ENCODE measurements at places on chromosomes 11 and 22.

DNA sequence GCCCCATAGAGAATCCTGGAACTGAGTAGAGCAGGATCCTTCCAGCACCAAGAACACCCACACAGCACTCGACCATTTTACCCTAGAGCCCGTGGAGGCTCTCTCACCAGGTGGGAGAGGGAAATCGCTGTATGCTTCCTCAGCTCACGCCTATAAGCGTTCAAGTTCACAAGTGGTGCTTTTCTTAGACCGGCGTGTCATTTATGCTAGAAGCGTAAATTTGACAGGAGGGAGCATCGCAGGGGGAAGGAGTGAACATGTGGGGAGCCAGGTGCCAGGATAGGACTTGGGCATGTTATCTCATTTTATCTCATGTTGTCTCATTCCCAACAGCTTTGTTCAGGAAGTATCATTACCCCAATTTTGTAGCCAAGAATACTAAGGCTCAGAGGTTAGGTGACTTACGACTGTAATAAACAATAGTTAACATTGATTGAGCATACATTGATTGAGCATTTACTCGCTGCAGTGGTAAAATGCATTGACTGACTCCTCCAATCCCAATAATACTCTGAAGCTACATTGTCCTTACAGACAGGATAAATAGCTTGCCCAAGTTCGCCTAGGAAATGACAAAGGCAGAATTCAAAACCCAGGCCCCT, 19.1 kb upstream of the TP53I11 start:
- DNase-seq = no peak

- DNase-seq = no peak
Observed at GRCh38 chr22:40345815-40346184, 500 bp upstream of the ADSL start.

DNA sequence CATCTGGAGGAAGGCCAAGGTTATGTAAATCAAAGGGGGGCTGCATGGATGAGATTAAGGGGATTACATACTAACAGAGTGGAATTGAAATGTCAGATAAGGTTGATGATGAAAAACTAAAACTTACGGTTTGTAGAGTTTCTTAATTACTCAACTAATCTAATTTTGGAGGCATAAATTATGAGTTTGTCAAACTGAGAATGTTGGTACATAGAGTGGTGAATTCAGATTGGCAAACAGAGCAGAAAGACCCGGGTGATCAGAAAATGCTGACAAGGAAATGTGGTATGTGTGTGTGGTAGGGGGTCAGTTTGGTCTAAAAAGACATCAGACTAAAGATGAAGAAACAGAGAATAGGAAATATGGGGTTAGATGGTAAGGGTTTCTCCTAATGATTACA, 11.0 kb downstream of the MS4A6E start:
- DNase-seq = no peak

DNA sequence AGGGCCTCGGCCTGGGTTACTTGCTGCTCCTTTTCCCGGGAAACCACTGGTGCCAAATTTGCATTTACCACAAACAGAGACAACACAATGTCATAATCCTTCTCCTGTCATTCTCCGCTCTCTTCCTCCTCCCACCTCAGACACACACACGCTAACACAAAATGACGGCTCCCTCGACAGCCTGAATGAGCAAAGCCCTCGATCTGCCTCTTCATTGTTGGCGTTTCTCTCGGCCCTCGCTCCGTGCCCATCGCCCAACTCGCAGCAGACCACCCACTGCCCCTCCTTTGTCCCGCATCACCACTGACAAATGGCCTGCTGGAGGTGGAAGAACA, 12.5 kb upstream of the TCF20 start:
- no peak for DNase-seq

- no peak for DNase-seq
Observed at GRCh38 chr11:62048100-62048499, 75.7 kb upstream of the INCENP start.

- no peak for DNase-seq
Observed at GRCh38 chr11:43738600-43739409, 58.3 kb downstream of the HSD17B12 start.

GRCh38 chr11:4059424-4059823, 35.2 kb upstream of the RRM1 start:
- DNase-seq = no peak

GRCh38 chr11:43542750-43543712, 137.5 kb upstream of the HSD17B12 start:
- DNase-seq = no peak

DNA sequence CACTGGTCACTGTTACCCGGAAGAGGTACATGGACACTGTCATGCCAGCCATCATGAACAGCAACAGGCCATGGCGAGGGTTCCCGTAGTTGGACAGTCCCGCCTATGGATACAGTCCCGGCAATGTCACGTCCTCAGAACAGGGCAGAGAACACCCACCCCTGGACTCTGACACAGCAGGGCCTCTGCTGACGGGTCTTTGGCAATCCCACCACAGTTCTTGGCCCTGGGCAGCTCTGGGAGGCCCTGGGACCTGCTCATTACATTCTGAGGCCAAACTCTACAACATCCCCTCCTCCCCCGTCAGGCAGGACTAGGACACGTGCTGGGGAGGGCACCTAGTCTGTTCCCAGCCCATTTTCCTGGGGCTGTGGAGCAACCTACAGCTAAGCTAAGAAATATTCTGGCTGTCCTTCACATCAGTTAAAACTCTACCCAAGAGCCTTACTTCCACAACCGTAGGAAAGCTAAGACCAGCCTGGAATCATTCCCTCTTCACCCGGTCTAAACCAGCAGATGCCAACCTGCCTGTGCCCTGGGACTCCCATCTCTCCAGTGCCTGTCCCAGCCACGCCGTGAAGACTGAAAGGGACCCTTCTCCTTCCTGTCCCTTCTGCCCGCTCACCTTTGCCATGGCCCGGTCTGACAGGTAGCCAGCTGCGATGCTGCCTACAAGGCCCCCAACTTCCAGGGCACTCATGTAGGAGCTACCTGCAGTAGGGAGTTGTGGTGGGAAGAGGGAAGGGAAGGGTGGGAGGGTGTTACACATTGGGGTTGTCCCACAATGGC, 4.5 kb downstream of the SLC37A4 start:
- no peak for DNase-seq

GRCh38 chr11:94781837-94782236, 13.7 kb downstream of the AMOTL1 start:
- no peak for DNase-seq

GRCh38 chr22:20779818-20780158, 5.9 kb downstream of the SERPIND1 start:
- no peak for DNase-seq

- DNase-seq = no peak
Observed at GRCh38 chr11:3225826-3226750, 6.1 kb downstream of the MRGPRE start.

DNA sequence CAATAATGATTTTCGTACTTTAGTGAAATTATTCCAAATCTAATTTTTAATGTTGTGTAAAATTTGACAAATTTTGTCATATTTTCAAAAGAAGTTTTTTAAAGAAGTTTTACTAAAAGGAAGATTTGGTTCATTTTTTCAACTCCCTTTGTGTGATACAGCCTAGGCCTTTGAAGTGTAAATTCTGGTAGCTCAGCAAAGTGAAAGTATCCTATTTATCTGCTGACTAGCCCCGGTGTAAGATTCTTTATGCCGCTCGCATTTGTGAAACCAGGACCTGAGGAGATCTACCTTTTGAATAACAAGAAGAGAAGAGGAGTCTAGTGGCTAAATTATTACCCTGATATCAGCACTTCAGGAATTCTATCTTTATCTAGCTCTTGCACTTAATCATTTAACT, 177.4 kb downstream of the JRKL start:
- no peak for DNase-seq

GRCh38 chr22:39176714-39177455, 24.4 kb upstream of the CBX7 start:
- no peak for DNase-seq

- DNase-seq = no peak
Observed at GRCh38 chr11:113474362-113475159, 637 bp downstream of the DRD2 start.

GRCh38 chr11:76510060-76511047, 65.5 kb downstream of the EMSY start:
- DNase-seq = no peak

- DNase-seq = no peak
Observed at GRCh38 chr11:65849366-65849765, 8.6 kb downstream of the CFL1 start.

DNA sequence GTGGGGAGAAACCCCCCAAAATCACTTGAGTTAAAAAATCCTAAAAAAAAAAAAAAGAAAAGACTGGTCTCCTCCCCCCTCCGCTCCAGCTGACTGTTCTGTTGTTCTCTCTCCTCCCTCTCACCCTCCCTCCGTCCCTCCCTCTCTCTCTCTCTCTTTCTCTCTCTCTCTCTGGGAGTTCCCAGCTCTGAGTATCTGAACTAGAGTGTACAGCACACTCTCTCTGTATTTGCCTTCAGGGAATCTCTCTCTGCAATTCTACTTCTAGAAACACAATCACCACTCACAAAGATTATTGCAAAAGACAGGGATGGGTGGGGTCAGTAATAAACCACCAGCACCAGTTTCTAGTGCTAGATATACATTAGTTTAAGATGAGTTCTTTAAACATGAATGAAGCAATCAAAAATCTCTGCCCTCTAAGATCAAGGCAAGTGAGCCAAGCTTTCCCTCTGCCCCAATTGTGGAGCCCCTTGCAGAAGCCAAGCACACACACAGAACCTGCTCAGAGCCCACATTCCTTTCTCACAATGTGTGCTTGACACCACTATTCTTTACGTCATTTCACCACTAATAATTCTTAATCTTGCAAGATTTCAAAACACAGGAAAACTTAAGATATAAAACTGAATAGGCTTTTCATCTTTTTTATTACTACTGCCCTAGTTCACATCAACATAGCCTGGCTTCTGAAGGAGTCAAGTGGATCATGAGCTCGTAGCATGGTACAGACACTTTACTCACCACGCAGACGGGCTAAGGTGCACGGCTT, 133.5 kb downstream of the RBFOX2 start:
- DNase-seq = no peak

DNA sequence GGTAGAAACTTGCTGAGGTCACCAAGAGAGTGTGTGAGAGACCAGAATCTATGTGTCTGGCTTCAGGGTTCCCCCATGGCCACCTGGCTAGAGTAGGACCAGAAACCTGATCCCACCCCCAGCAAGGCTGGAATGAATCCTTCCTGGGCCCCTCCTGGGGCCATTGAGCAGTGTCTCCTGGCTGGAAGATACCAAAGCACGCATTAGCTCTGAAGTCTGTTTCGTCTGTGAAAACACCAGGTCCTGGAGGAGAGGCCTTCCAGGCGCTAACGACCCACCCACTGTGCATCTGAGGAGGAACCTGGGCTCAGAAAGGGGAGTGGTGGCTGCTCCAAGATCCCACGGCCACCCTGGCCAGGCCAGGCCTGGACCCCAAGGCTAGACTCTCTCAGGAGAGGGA, 15.5 kb upstream of the TSKU start:
- DNase-seq = no peak

- no peak for DNase-seq
Observed at GRCh38 chr11:9651481-9651880, 12.4 kb upstream of the SWAP70 start.

- DNase-seq = no peak
Observed at GRCh38 chr22:42708417-42708816, 12.3 kb downstream of the A4GALT start.

DNA sequence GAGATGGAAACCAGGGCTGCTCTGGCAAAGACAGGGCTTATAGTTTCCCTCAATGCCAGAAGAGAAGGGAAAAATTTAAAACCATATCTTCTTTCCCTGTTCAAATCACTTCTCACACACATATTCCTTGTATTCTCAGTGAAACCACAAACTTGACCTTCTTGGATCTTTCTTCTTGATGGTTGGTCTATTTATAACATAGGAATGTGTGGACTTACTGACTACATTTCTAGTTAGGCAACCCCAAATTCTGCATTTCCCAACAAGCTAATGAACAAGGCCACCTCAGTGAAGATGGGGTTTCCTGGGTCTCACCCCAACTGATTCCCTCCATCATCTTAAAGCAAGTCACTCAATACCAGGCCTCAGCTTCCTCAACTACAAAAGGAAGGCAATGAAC, 3.8 kb upstream of the QSER1 start:
- no peak for DNase-seq

DNA sequence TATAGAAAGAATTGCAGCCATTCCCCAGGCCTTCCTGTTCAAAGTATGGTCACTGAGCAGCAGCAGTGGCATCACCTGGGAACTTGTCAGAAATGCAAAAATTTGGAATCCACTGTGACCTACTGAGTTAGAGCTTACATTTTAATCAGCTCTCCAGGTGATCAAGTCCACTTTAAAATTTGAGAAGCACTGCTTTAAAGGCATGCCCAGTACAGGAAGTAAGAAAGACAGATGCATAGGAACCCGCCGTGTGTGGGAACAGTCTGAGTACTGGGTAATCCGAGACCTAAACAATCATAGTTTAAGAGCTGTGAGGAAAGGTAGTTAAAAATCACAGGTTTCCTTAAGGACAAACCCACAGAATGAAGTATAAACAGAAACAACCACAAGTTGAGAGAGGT, 462.4 kb downstream of the RAB38 start:
- DNase-seq = no peak

Data from NCI-H2107 (cell line).